Fibroblast of villous mesenchyme (primary cell): ENCODE measurements at places on chromosomes 13 and 19. TPM values are rescaled to one million over a fixed set of nuclear protein-coding genes. Genes with fewer than 3 reads are reported as not detected.
A peak's percentile ranks its signal among the peaks of the same experiment; 100 is the strongest.

NUP58 gene
- 67.6 and 96.3 TPM in 2 replicates for total RNA-seq

CEBPA gene
- under 0.01 TPM in 1 of 2 replicates, not detected in the other for total RNA-seq

DNA sequence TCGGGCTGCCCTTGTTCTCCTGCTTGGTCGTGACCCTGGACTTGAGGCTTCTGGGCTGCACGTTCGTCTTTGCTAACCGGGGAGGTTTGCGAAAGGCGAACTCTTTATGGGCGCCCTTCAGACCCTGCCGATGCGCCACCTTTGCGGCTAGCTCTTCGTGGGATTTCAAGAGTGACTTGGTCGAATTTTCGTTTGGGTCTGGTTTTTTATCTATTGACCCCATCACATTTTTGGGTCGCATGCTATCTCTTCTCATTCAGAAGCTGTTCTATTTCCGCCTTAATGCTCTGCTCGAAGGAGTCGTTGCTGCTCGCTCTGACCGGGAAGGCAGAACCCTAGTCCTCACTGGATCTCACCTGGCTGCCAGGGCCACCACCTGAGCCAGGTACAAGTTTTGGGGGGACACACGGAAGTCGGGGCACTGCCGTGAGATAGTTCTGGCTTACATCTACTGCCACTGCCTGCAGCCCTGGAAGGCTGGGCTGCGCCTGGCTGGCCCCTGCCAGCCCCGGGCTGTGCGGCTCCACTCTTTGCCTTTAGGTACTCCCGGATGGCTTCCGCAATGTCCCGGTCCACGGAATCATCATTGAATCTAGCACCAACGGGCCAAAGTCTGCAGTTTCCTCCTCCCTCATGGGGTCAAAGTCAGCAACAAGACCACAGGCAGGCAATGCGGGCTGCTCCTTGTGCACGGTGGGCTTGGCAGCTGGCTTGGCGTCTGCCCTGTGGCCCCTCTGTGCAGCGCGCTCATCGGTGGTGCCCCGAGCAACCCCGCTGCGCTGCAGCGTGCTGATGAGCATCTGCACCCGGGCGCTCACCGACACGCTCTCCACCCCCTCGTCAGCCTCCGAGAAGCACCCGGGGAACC, 16.2 kb downstream of the RB1 start:
- DNase-seq = no peak

ZNF808 gene
- total RNA-seq = 11.3 and 23.3 TPM in 2 replicates

DNA sequence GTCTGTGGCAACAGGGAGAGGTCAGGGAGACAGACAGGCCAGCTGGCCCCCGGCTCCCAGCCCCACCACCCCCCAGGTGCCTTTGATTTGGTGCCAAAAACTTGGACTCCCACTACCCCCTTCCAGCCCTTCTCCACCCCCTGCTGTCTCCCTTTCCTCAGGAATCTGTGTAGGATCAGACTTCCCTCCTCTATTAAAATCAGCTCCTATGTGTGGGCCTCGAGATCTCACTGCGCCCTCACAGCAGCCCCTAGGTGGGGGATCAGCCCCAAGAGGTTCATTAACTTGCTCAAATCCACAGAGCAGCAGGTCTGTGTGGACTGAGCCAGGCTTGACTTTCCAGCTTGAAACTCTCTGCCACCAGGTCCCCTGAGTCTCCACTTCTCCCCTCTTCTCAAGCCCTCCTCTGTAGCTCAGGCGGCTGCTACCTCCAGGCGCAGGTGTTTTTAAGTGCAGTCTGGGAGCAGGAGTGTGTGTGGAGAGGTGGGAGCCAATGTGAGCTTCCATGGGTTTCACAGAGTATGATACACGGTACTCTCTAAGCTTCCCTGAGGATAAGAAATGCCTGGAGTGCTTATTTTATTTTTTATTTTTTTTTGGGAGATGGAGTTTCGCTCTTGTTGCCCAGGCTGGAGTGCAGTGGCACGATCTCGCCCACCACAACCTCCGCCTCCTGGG, 1.7 kb downstream of the GAPDHS start:
- no peak for DNase-seq

GRCh38 chr13:36818804-36819738, at the start of gene RFXAP:
TSS of gene RFXAP (plus strand) at chr13:36819222. CDS start at chr13:36819358, 136 bp downstream.
- DNase-seq = peak; percentile 81

- no peak for DNase-seq
These were observed 28.0 kb downstream of the TSSK6 start for GRCh38 chr19:19487077-19487949.

DNA sequence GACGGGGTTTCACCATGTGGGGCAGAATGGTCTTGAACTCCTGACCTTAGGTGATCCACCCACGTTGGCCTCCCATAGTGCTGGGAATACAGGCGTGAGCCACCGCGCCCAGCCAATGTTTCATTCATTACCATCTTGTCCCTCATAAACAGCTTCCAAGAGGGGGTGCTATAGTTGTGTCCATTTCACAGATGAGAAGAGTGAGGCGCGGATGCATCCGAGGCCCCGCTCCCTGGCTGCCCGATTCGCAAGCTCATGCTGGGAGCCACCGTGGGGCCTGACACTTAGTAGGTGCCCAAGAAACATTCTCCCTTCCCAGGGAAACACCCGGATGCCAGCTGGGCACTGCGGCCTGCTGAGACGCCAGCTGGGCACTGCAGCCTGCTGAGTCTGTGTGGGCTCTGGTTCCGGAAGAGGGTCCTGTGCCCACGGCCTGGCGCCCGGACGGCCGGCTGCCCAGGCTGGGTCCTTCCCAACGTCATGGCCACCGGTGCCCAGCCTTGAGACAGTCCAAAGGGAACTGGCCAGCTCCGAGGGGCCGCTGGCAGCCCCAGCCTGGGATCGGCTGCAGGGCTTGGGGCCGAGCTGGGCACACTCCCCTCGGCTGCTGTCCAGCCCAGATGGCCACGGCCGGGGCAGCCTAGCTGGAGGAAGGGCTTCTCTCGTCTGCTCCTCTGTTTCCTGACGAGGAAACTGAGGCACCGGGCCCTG, 54.7 kb downstream of the NFIC start:
- no peak for DNase-seq

C19orf33 gene
- total RNA-seq = 1.3 and 3.2 TPM in 2 replicates

GRCh38 chr19:23823952-23824389, 65.3 kb upstream of the ZNF681 start:
- DNase-seq = no peak

GRCh38 chr19:41551212-41551610, 24.8 kb upstream of the CEACAM21 start:
- DNase-seq = no peak

GRCh38 chr13:111924678-111925075, 142.3 kb upstream of the SOX1 start:
- DNase-seq = no peak

GRCh38 chr19:21934131-21934530, 76.6 kb downstream of the ZNF208 start:
- no peak for DNase-seq

LAIR1 gene
- under 0.01 TPM in 1 of 2 replicates, not detected in the other for total RNA-seq

- no peak for DNase-seq
These were observed 1.6 kb downstream of the JAK3 start for GRCh38 chr19:17846146-17846545.

DNA sequence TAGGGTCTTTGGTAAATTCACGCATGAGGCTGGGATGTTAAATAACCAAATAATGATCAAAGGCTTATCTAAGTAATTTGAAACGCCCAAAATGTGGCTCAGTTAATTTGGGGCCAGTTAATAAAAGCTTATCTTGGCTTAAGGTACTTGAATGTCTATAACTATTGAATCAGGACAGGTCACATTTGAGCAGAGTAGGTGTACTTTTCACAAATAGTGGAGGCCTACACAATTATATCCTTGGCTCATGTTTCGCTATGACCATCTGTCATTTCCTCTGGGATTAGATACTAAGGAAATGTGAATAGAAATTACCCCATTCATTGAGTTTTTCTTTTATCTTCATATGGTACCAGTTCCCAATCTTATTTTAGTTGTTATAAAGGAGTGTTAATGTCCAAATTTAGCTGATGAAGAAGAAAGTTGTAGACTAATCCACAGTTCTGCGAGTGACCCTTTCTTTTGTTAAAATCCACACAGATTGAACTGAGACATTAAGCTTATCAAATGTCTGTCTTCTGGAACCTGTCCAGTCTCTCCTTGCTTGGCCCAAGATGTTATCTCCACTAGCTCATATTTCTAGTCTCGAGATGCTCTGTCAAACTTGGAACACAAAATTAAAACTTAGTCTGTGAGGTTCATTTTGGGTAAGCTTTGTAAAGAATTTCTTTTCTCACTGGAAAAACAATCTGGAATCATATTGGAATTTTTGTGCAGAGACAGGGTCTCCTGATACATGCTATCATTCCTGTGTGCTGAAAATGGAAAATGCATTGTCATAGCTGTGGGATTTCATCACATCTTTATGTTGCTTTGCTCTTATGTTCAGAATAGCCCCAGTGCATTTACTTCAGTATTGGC, 31.0 kb downstream of the SLAIN1 start:
- DNase-seq = no peak

DNA sequence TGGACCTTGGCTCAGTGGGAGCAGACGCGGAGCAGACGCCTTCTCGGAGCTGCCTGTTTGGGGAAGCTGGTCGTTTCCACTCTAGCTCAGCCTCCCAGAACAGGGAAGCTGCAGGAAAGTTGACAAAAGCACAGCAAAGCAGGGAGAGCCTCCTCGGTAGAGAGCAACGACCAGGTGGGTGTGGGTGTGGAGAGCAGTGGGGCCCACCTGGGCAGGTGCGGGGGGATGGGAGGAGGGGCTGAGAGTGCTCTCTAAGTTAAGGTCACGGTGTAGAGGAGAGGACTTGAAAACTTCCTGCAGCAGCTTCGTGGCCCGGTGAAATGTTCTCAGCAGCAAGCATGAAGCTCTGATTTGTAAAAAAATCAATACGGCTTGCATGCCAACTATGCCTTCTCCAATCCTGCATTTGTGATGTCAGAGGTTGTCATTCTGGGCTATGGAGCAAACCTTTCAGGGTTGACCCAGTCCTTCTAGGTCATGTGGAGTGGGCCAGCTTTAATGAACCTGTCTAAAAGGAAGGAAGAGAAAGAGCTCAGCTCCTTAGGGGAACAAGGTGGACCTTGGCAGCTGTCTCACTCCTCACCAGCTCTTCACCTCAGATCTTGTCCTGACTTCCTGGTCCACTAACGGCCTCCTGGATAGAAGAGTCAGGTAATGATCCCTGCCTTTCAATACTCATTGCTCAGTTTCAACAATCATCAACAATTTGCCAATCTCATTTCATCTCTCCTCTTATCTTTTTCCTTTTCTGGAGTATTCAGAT, 85.8 kb upstream of the UBL3 start:
- no peak for DNase-seq

MAN2B1 gene
- total RNA-seq = 22.9 and 25.8 TPM in 2 replicates

YJEFN3 gene
- total RNA-seq = 0.43 and 0.64 TPM in 2 replicates

CEACAM6 gene
- not detected in 2 replicates for total RNA-seq

TSHZ3 gene
- 10.8 and 13.2 TPM in 2 replicates for total RNA-seq

DNA sequence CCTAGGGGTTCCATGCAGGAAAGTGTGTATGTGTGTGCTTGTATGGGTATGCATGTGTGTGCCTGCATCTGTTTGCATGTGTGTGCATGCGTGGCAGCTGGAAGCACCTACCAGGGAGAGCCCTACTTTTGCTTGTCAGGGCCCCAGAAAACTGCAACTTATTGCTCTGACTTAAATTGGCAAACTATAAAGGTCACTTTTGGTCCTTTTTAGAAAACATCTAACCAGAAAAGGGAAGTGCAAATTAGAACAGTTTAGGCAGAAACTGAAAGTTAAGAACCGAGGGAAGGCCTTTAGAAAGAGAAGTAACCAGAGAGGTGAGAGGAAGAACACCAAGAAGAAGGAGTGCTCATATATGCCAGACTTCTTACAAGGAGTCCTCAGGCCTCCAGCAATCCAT, 32.5 kb downstream of the DLEU7 start:
- no peak for DNase-seq

DNA sequence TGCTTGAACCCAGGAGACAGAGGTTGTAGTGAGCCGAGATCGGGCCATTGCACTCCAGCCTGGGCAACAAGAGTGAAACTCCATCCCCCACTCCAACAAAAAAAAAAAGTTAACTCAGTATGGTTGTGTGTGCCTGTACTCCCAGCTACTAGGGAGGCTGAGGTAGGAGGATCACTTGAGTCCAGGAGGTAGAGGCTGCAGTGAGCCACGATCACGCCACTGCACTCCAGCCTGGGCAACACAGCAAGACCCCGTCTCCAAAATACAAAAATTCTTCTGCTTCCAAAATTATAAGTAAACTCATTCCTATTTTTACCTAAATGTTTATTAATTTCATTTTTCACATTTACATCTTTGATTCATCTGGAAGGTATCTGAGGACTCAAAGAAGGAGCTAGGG, 14.4 kb downstream of the PNMA8A start:
- DNase-seq = no peak
